Stimulated activated CD8-positive, alpha-beta memory T cell treated with anti-CD3 and anti-CD28 coated beads, Interleukin-7, amount 100 ng/mL, for 4 hours (primary cell): ENCODE measurements at places on chromosomes 11 and 22.

GRCh38 chr22:36419177-36419911 lies 31.6 kb upstream of the MYH9 start:
- DNase-seq = no peak

GRCh38 chr11:4808476-4808875 lies 4.3 kb upstream of the OR52R1 start:
- no peak for DNase-seq

GRCh38 chr11:17743026-17743807 lies 8.6 kb downstream of the KCNC1 start:
- DNase-seq = no peak

- no peak for DNase-seq
Measured at GRCh38 chr22:39898997-39899396, 1.9 kb upstream of the GRAP2 start.

- DNase-seq = no peak
Measured at GRCh38 chr11:10298342-10298741, 4.3 kb upstream of the SBF2 start.

DNA sequence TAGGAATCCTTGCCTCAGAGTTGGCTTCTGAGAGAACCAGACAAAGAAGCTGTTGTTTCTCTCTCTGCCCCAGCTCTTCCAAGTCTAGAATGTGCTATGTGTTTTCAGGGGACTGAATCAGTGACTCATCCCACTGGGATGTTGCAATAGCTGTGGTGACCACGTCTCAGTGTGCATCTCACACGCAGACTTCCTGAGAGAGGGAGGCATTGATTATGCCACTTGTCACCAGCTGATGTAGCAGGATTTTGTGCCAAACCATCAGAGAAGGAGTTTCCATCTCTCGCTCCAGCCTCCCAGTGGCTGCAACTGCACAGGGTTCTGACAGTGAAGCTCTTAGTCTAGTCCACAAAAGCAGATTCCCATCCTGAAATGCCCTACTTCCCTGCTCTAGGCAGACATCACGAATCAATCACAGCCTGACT lies 455.8 kb downstream of the MIAT start:
- no peak for DNase-seq

DNA sequence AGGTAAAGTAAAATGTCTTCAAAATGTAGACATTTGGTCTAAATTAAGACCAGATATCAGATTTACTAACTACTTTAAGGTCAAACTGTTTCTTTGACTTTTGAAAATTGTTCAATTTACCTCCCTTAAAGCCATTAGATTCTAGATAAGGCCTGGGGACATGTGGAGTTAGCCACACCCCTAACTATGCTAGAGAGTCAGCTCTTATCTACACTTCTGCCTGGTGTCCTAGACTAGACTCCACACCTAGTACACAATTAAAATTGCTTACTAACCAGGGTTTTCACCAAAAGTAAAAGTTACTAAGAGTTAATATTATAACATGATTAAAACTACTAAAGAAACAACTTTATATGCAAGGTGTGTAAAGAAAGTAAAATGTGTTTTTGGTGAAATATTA lies 43.6 kb upstream of the DBX1 start:
- no peak for DNase-seq

DNA sequence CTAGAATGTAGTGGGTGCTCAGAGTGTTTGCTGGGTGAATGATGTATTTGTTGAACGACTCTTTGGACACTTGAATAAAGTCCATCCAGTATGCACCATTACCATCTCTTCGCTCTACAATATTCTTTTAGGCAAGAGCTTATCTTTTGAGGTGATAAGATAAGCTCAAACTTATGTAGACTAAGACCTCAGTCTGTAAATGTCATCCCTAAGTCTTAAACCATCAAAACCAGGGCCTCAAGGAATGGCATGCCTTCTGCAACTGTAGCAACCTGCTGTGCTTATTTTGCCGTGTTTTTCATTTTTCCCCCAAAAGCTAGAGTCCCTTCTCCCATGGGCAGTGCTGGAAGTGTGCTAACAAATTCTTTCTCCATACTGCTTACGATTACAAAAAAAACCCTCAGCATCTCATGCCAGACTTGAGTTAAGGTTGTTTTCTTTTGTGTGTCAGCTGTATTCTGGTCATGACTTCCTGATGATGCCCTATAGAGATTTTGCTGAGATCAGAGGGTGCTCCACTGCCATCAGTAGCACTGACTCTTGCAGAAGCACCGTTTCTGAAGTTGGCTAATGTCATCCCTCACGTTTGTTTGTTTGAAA lies 27.8 kb downstream of the LIMK2 start:
- DNase-seq = no peak

- no peak for DNase-seq
Measured at GRCh38 chr11:34975482-34975881, 59.1 kb downstream of the PDHX start.

GRCh38 chr22:27713461-27713860 lies 88.1 kb downstream of the MN1 start:
- no peak for DNase-seq

GRCh38 chr22:29083933-29084591 lies 11.2 kb downstream of the KREMEN1 start:
- DNase-seq = no peak

GRCh38 chr11:2178906-2179494 lies 7.4 kb upstream of the TH start:
- DNase-seq = no peak

GRCh38 chr11:102608699-102609098 lies 16.4 kb downstream of the MMP20 start:
- no peak for DNase-seq
